ENCODE measurements at places on chromosomes 12 and 14.

- no peak for DNase-seq
These were observed 1.0 kb downstream of the APOF start for GRCh38 chr12:56361487-56362129.

- no peak for DNase-seq
These were observed 301.5 kb downstream of the NELL2 start for GRCh38 chr12:44574586-44574985.

- DNase-seq: no peak
These were observed 663 bp downstream of the LRRK2 start for GRCh38 chr12:40225337-40225983.

DNA sequence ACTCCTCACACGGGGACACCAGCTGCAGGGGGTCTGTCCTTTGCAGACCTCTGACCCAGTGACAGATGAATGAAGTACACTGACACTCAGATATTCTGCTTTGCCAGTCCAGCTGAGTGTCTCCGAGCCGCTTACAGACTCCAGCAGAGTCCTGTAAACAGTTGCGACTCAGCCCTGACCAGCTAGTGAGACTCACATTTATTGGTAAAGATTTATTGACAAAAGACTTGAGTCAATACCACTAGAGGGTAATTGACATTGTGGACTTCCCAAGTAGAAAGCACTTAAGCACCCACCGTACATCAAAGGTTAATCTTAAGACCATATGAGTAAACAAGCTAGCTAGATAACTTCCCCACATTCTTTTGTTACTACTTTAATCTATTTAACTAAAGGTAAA lies 9.8 kb upstream of the FKBP4 start:
- no peak for DNase-seq

DNA sequence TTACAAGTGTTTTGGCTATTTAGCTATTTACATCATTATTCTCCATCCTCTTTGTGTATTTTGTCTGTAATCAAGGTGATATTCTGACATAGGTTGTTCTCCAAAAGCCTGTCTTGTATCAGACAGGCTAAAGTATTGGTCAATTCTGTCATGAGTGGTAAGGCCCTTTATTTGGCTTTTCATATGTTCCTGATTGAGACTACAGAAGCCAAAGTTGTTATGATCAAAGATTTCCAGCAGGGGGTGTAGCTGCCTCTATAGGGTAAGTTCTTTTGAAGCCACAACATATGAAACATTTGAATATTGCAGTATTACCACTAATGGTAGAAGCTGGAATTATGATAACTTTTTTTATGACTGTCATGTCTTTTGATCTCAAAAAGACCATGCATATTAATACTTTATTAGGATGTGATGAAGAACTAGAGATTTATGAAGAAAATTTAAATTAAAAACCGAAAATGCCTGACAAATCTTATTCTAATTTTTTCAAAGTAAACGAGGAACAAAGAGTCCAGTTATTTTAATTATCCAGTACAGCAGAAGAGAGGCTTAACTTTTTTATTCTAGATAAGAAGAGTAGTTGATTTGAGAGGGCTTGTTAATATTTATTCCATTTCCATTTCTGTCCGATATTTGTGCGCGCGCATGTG lies 3.4 kb upstream of the ARHGAP5 start:
- peak; percentile 95 for DNase-seq

DNA sequence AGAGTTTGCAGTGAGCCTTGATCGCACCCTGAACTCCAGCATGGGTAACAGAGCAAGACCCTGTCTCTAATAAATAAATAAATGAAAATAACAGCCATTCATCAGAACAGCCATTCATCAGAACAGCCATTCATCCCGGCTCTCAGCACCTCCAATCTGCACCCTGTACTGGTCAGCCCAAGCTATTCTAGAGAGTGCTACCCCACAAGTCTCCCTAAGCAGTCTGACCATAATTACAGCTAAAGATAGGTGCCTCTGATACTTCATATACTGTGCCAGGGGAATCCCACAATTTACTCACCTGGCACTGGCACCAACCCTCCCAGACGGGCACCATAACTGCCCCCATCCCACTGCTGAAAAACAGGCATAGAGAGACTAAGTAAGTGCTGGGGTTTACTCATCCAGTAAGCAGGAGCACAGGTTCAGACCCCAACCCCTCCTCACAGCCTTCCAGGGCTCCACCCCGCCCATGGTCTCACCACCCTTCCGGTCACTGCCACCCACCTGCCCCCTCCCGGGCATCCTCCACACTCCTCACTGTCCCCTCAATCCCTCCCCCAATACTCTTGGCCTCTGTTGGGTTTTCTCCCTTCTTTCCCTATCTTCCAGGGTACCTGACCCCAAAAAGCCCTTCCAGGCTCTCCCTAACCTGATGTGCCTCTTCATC lies 15.2 kb upstream of the EIF5 start:
- DNase-seq: no peak

GRCh38 chr12:78457938-78458337 lies 406.6 kb upstream of the SYT1 start:
- DNase-seq: no peak

- peak; percentile 68 for DNase-seq
These were observed 7.6 kb downstream of the ISCA2 start for GRCh38 chr14:74501135-74501614.

- DNase-seq: peak; percentile 78
These were observed 1.9 kb downstream of the TOGARAM1 start for GRCh38 chr14:44963775-44964380.

Data from Karpas-422 (cell line).